ENCODE measurements at places on chromosomes 11 and 22.

GRCh38 chr11:65894034-65894591, 3.6 kb downstream of the CCDC85B start:
- no peak for DNase-seq

- no peak for DNase-seq
Measured at GRCh38 chr11:1005928-1006327, 30.6 kb downstream of the MUC6 start.

GRCh38 chr11:110435780-110436717, 6.3 kb downstream of the FDX1 start:
- no peak for DNase-seq

GRCh38 chr11:113338730-113339129, 24.3 kb downstream of the TTC12 start:
- no peak for DNase-seq

DNA sequence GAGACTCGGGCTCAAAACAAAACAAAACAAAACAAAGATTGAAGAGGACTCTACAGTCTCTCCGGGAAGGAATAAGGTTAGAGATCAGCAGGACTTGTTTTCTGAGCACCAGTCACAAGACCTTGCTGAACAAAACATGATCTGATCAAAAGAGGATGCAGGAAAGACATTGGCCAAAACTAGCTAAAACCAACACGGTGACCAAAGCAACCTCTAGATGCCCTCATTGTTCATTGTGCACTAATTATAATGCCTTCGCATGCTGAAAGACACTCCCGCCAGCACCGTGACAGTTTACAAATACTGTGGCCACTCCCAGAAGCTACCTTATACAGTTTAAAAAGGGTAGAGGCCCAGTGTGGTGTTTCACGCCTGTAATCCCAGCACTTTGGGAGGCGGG, 15.7 kb upstream of the CHKA start:
- no peak for DNase-seq

DNA sequence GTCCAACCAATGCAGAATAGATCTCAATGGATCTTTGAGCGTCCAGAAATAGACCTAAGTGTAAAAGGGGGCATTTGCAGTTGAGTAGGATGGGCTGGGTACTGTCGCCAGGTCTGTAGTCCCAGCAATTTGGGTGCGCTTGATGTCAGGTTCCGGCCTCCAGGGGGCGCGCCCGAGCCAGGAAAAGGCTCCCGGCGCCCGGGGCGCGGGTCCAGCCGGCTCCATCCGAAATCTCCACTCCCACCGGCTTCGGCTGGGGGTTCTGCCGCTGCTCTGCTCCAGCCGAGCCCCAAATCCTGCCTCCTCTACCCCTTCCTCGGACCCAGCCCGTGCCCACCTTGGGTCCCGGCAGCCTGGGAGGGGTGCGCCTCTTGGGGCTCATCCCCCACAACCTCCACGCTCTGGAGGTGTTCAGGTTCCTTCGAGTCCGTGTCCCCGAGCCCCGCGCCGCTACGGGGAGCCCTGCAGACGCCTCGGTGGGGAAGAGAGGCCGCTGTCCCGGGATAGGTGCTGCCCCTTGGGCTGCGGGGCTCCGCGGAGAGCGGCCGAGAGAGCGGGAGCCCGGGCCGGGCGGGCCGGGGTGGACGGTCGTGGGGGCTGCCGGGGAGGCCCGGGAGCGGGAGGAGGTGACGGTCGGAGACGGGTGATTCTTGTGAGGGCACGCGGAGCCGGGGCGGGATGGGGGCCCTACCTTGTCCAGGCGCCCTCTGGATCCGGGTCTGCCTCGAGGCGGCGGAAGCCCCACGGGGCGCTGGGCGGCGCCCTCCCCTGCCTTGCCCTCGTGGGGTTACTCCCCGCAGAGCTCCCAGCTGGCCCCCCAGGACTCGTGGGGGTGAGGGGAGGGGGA, 13.0 kb upstream of the CYB5R3 start:
- peak; percentile 61 for DNase-seq

DNA sequence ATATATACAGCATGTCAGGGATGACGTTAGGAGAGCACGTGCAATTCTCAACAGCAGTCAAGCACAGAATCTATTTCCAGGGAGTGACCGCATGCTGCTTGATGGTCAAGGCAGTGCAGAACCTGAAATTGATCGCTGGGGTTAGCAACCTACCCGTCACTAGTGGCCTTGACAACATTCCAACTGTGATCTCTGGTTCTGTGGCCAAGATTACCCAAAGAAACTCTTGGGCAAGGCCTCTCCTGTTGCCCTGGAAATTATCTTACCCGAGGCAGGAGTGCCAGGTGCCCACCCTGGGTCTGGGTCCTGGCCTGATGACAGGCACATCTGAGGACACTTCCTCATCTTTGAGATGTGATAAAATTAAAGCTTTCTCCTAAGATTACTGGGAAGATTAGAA, 2.2 kb downstream of the TM7SF2 start:
- no peak for DNase-seq

GRCh38 chr22:35437049-35437448, 37.1 kb downstream of the MCM5 start:
- DNase-seq, result no peak

GRCh38 chr11:131246663-131247062, 123.8 kb upstream of the NTM start:
- no peak for DNase-seq

DNA sequence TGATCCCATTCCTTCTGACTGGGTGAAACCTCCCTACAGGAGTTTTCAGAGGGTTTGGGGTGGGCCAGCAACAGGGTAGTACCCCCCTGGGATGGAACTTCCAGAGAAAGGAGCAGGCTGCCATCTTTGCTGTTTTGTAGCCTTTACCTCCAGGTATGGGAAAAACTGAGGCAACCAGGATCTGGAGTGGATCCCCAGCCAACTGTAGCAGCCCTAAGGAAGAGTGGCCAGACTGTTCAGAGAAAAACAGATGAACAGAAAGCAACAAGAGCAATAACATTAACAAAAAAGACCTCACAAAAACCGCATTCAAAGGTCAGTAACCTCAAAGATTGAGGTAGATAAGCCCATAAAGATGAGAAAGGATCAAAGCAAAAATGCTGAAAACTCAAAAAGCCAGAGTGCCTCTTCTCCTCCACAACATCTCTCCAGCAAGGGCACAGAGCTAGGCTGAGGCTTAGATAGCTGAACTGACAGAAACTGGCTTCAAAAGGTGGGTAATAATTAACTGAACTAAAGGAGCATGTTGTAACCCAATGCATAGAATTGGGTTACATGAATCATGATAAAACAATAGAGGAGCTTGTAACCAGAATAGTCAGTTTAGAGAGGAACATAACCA, 1288.6 kb upstream of the CNTN5 start:
- DNase-seq, result no peak

GRCh38 chr11:62409831-62410230, 9.0 kb upstream of the SCGB1A1 start:
- no peak for DNase-seq

DNA sequence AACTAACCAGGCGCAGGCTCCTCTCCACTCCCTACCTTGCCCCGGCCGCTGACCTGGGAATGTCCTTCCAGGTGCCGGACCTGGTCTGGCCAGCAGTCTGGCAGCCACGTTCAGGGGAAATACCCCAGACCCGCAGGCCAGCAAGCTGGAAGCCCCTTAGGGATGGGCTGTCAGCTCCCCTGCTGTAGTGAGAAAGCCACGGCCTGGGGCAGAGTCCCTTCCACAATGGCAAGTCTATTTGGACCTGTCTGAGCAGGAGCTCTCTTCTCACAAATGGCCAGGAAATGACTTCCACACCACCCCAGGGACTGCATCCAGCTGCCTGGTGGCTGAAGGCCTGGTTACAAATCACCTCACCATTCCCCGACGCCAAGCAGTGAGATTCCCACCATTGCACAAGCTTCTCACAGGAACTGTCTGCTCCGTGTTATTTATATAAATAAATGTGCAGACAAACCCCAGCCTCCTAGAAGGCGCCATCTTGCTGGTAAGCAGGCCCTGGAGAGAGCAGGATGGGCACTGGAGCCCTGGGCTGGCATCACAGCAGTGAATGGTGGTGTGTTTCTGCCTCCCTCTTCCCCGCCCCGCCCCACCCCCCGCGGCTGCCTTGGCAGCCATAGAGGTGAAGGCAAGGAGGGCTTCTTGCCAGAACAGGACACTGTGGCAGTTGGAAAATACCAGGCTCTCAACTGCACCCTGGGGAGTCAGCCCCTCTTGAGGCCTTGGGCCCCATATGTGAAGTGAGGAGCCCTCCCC, 23.7 kb downstream of the RSPH14 start:
- no peak for DNase-seq

GRCh38 chr11:64343767-64344559, 4.0 kb downstream of the CCDC88B start:
- no peak for DNase-seq

DNA sequence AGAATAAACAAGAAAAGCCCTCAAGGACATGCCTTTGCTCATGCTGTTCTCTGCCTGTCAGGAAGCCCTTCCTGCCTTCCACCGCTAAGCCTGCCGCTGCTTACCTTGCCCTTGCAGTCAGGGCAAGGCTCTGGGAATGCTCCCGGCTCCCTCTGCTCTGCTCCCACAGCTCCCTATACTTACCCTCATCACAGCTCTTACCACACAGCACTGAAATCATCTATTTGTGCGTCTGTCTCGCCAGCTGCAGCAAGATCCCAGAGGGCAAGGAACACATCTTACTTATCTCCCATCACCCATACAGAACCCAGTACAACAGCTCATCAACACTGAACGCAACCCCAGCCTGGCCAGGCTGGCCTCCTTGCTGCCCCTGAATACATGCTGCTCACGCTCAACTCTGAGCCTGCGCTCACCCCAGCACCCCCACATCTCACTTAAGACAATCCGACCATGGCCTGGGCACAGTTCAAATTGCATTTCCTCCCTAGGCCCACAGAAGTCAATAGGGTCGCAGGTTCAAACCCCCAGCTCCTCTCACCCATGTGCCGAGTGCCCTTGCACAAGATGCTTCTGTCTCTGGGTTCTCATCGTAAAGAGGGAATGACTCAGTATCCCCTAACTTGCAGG, 161.8 kb downstream of the IGLL1 start:
- no peak for DNase-seq

DNA sequence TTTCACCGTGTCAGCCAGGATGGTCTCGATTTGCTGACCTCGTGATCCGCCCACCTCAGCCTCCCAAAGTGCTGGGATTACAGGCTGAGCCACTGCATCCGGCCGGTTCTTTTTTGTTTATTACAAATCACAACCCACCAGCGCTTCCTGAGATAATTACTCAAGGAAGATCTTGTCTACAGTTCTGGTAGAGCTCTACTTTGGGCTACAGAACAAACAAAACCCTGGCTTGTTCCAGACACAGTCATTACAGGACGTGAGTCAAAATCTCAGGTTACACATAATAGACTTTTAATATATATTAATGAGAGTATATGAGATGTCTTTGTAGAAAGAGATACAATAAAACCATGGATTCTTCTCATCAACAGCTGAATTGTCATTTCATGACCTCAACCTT, 42.8 kb upstream of the NUP50 start:
- no peak for DNase-seq

DNA sequence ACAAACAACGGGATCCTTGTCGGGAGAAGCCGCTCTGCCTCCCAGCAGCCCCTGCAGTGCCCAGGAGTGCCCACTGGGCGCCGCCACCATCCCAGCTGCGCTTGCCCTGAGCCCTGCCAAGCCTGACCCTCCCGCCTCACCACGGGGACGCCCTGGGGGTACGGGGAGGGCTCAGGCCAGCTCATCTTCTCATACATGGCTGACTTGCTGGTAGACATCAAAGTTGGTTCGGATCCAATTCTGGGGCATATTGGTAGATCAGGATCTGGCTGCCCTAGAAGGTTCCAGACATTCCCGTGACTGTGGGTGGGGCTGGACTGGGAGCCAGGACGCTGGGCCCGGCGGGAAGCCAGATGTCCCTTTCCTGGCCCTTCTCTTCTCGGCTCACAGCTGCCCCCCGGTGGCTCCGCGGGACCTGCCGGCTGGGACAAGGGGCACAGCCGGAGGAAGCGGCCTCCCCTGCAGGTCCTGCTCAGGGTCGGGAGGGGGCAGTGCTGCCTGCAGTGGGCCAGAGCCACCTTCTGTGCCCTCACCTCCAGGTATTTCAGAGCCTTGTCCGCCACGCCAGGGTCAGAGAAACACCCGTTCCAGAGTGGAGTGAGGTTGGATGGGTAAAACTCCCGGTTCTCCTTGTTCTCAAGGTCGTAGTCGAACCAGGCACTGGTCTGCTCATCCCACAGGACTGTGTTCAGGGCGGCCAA, 10.6 kb upstream of the TREH start:
- DNase-seq, result peak; percentile 60

GRCh38 chr11:78560153-78560552, 14.5 kb downstream of the NARS2 start:
- DNase-seq, result no peak

GRCh38 chr11:126518972-126519690, 163.6 kb downstream of the ST3GAL4 start:
- no peak for DNase-seq

DNA sequence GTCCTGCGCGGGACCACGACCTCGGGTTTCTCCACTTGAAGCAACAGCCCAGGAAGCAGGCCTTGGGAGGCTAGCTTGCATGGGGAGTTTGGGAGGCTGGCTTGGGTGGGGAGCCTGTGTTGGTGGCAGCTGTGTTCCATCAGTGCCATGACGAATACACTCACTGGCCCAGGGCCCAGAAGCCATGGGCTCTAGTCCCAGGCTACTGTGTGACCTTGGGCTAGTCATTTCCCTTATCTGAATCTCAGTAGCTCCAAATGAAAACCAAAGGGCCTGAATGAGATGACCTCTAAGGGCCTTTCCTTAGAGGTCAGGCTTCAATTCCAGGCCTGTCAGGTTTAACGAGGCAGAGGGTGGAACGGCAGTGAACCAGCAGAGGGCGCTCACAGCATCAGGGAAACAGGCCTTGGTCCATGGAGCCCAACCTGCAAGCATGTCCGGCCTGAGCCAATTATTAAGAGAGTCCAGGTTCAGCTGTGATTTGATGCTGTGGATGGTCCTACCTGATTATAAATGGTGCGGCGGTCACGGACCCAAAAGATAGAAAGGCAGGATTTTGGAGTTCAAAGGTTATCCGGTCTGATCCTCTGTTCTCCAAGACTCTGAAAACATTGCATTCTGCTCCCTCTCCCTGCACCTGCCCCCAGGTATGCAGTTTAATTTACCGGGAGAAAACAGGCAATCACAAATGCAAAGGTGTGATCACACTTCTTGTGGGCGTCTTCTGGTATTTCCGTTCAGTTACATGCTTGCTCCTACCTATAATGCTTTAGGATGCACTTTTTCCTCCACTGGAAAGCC, 15.9 kb downstream of the PTPN5 start:
- DNase-seq, result peak; percentile 41

DNA sequence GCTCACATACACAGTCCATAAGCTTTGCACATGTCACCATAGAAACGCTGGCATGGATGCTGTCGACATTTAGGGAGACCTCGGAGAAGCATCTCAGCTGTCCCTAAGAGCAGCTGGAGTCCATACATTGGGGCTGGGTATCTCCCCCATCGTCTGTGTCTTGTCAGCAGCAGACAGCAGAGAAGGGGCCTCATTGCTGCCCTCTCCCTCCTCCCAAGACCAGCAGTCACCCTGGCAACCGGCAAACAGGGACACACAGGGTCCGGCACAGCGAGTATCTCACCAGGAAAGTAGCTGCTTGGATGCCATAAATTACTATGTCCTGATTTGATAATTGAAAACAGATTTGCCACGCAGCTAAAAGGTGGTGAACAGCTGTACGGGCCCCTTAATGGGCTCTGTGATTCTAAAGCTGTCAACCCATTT, 84.4 kb downstream of the CD44 start:
- no peak for DNase-seq
